Hippocampal formation (tissue), 2 donors: ENCODE measurements at places on chromosomes 16 and 17.

- no peak for DNase-seq
These were observed 6.7 kb downstream of the USP7 start for GRCh38 chr16:8957063-8957397.

DNA sequence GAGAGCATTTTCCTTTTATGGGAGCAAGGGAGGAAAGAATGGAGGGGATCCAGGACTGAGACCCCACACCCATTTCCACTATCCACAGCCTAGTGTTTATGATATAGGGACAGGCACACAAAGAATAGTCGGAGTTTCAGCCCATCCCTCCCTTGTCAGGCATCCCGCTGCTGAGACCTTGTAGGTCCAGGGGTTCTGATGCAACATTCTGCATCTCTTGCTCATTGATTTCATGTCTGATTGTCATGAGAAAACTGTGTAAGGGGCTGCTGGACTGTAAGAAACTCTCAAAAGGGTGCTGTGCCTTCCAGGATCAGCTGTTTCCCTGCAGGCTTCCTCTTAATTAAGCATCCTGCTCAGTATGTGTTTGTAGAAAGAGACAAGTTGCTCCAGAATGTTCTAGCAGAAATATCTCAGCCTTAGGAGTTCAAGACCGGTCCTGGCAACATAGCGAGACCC lies 5.3 kb upstream of the POLR3E start:
- DNase-seq, result no peak

DNA sequence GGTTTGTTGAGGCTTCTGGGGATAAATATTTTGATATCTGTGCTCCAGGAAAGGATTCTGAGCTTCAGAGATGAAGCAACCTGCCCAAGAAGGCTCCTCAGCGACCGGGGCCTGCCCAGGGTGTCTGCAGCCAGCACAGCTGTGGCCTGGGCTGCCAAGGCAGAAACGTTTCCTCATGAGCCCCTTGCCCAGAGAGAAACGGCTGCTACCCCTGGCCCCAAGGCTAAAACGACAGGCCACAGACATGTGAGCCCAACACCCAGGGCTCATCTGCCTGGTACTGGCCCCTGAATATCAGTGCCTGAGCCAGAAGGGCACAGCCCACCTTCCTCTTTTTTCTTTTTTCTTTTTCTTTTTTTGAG lies 45.4 kb upstream of the RASD1 start:
- no peak for DNase-seq

DNA sequence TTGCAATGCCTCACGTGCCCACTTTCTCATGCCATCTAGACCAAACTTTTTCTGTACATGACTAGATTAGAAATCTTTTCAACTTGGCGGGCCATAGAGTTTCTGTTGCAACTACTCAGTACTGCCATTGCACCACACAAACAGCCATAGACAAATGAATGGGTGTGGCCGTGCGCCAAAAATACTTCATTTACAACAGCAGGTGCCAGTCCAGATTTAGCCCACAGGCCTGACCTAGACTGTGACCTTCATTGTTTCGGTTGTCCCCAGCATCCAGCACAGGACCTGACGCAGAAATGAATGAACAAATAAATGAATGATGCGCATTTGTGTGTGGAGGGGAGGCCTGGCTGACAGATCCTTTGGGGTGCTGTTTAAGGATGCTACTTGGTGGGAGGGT lies 14.3 kb upstream of the PDK2 start:
- no peak for DNase-seq

- no peak for DNase-seq
These were observed 243.5 kb downstream of the FOXL1 start for GRCh38 chr16:86821895-86822294.

DNA sequence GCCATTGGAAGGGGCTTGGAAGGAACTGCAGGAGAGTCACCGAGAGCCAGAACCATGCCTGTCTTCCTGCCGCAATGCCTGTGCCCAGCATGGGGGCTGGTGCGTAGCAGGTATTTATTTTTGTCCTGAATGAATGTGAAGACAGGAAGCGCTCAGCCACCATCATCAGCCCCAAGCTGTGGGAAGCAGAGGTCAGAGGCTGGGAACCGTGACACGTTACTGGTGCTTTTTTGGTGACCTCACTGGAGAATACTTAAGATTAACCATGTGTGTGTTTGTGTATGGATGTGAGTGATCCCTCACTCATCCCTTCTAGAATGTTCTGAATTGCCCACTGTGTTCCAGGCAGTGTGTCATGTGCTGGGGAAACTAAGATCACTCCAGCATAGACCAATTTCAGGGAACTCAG lies 343.8 kb downstream of the SNX29 start:
- no peak for DNase-seq

DNA sequence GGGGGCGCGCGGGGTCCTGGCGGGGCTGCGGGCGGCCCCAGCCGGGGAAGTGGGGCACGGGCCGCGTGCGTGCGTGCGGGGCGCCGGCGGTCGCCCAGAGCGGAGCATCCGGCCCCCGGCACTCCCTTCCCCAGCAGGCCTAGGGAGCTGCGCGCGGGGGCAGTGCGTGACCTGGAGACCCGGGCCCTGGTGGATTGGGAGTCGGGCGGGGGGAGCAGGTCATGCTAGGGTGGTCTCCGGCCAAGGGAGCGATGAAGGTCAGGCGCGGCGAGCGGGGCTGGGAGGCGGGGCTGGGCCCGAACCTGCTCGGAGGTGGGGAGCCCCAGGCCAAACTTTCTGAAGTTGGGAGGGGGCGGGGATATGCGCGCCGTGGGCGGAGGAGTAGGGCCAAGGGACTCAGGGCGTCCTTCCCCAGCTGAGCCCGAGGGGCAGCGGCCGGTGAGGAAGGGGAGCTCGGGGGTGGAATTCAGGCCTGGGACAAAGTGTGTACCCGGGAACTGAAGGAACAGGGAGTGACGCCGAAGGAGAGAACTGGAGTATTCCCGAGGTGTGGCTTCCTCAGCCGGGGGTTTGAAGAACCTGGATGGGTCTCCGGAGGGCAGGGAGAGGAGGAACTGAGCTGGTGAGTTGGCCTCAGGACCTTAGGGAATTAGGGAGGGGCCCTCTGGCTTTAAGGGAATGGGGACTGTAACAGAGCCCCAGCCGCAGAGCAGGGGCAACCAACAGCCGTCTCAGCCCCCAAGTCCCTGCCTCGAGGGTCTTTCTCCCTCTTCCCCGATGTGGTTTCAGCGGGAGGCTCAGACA lies 589 bp downstream of the XYLT2 start:
- DNase-seq, result no peak

DNA sequence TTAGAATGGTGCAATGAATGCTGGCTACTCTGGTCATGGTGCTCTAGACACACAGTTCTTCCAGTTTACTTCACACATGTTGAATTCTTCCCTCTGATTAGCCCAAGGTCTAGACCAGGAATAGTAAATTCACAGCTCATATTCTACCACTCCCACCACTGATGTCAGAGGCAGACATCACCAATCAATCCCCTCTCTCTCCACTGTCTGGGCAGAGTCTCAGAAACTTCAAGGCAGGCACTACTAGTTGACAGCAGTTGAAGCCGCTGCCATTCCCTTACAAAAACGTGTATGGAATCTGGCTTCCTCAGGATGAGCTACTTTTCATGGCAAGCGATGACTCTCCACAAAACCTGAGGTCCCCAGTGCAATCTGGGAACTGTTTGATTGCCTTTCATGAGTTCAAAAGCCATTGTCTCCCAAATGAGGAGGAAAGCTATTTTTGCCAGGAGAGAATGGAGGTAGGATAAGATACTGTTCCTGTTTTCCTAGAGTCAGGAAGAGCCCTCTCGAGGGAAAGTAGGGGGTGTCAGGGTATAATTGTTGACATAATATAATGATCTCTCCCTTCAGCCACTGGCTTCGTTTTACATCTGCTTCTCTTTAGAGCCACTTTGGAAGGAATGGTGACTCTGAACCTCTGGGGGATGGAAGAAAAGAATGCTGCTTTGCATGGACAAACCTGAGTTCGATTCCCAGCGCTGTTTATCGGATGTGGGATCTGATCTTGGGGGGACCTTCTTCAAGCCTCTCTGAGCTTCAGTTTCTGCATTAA lies 90.0 kb downstream of the FOXL1 start:
- DNase-seq, result no peak

DNA sequence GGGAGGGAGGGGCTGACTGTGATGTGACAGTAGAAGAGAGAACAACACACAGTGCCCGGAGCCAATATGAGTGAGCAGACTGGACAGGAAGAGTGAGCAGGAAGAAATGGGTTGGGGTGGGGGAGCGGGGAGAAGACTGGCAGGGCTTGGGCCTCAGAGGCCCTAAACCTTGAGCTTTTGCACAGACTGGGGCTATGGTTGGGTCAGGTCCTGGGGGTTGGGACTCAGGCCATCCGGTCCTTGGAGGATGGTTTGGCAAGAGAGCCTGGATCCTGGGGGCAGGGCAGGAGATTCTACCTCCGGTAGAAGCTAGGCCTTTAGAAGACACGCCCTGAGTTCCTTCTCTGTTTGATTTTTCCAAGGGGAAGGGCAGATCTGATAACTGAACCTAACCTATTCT lies 1.1 kb downstream of the CAMTA2 start:
- DNase-seq, result no peak
